ENCODE measurements at places on chromosomes 1 and 21.
A peak's percentile ranks its signal among the peaks of the same experiment; 100 is the strongest.

DNA sequence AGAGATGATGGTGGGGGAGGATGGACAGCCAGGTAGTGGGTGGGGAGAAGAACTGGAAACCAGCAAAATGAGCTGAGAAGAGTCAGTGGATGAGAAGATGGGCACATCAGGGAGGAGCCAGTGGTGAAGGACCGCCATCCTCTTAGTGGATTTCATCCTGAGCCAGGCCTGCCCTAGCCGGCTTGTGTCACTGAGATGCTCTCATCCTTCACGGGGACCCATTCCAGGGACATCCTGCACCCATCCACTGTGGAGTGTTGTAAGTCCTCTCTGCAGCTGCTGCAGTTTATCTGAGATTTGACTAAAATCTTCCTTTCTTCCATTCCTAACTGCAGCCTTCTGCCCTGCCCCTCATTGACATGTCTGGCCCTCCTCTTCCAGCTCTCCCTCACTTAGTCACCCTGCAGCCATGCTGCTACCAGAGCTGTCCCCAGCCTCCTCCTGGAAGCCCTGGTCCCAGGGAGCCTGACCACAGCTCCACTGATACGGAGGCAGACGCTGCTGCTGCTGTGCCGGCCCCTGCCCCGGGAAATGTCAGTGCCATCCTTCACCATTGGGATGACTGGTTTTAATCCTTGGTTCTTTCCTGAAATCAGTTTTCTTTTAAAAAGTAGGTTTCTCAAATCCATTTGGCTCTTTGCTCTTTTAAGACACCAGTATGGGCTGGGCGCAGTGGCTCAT is 33.2 kb downstream of the STUM start:
- DNase-seq, result no peak

DNA sequence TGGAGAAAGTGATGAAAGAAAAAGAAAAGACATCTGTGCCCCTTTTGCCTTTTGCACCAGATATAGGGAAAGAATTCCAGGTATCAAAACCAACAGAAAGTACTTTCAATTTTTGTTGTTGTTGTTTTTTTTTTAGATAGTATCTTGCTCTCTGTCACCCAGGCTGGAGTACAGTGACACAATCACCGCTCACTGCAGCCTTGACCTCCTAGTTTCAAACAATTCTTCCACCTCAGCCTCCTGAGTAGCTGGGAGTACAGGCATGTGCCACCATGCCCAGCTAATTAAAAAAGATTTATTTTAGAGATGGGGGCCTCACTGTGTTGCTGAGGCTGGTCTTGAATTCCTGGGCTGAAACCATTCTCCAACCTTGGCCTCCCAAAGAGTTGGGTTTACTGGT is 31.3 kb upstream of the IVNS1ABP start:
- no peak for DNase-seq

- no peak for DNase-seq
These were observed 821.3 kb downstream of the USP25 start for GRCh38 chr21:16550917-16551741.

- no peak for DNase-seq
These were observed 353.7 kb upstream of the ESRRG start for GRCh38 chr1:217076902-217077301.

GRCh38 chr1:2935751-2936390 is 85.4 kb upstream of the ACTRT2 start:
- DNase-seq, result no peak

DNA sequence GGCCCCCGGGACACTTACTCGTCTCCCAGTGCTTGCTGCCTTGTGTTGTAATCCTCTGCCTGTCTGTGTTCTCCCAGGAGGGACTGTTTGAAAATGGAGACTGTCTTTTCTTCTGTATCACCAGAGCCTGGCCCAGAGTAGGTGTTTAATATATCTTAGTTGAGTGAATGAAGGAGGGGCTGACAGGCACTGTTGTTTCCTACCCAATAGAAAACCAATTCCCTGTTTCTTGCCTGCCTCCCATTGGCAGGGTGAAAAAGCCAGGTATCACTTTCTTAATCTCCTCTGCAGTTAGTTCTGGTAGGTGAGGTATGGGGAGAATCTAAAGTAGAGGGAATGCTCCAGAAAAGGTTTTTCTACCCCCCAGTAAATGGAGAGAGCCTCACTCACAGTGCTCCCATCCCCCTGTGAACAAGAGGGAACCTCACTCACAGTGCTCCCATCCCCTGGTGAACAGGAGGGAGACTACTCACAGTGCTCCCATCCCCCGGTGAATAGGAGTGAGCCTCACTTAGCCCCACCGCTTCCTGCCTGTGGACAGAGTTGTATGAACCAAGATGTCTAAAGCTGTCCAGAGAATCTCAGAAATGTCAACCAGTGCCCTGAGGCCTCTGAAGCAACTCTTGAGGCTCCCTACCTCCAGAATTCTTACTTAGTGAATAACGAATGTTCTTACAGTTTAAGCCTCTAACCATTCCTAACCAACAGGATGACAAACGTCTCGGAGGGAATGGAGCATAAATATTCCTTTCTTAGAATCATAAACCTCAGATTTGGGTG is at the start of gene GJA5:
Gene GJA5 (minus strand): TSS at position 122 of the 780 bp plus-strand sequence. CDS start 1,364 bp downstream, outside the sequence.
- DNase-seq, result no peak

DNA sequence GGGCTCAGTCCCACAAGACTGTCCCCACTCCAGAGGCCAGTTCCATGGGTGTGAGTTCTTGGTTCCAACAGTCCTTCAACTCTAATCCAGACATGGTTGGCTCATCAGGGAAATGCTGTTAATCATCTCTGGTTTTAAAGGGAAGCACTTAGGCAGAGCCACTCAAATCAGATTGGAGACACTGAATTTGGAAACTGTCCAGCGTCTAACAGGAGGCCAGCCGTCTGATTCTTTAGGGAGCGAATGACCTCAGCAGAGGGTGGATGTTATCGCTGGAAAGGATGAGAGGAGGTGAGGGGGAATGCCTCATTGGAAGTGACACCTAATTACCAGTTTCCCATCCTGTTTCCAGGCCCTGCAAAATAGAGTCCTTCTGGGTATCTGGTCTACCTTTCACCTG is 22.8 kb upstream of the LRRC38 start:
- no peak for DNase-seq

GRCh38 chr21:30072496-30072895 is 94.1 kb downstream of the CLDN17 start:
- peak; percentile 43 for DNase-seq

GRCh38 chr1:193589597-193590040 is 403.2 kb upstream of the B3GALT2 start:
- DNase-seq, result peak; percentile 68

DNA sequence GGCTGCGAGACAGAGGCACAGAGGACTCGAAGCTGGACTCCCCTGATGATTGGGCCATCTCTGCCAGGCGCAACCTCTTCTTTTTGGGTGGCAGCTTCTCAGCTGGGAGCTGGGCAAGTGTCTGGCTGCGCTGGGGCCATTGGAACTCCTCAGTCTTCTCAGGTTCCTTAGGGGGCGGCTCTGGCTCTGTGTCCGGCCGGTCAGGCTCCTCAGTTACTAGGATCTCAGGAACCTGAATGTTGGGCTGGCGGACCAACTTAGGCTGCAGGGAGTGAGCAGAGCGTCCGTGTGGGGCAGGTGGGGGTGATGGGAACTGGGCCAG is 97.5 kb upstream of the EDN2 start:
- no peak for DNase-seq
